ENCODE measurements at places on chromosomes 2 and 18. TPM values are rescaled to one million over a fixed set of nuclear protein-coding genes. Genes with fewer than 3 reads are reported as not detected.

The FBXO15 gene
- total RNA-seq = 5.4 TPM

The CNTNAP5 gene
- total RNA-seq = 5.0 TPM

The KIF1A gene
- total RNA-seq = 52.2 TPM

The DSC3 gene
- total RNA-seq = 0.87 TPM

The TRMT61B gene
- total RNA-seq = 14.9 TPM

The MAP3K19 gene
- not detected for total RNA-seq

The CTAGE1 gene
- total RNA-seq = not detected

The SLC16A14 gene
- 0.18 TPM for total RNA-seq

The FAM237A gene
- total RNA-seq = not detected

The PRPF40A gene
- 128 TPM for total RNA-seq

The BOK gene
- total RNA-seq = 110 TPM

The IL36A gene
- total RNA-seq = not detected
